ENCODE measurements at places on chromosomes 3 and 15. TPM values are rescaled to one million over a fixed set of nuclear protein-coding genes. Genes with fewer than 3 reads are reported as not detected.

Gene CPEB1
- total RNA-seq = 13.7 TPM

Gene CCDC54
- total RNA-seq = not detected

Gene SMAD6
- total RNA-seq = 31.3 TPM

Gene ZNF774
- 1.1 TPM for total RNA-seq

Gene SLC12A1
- not detected for total RNA-seq

Gene ZBBX
- total RNA-seq = under 0.01 TPM

Gene CHRFAM7A
- 0.14 TPM for total RNA-seq

Gene HTR3E
- total RNA-seq = not detected

Gene LCTL
- total RNA-seq = 0.28 TPM

Gene FOXL2
- total RNA-seq = not detected

Gene CCNL1
- 173 TPM for total RNA-seq

Gene TPRG1
- 0.43 TPM for total RNA-seq

Gene CSPG4
- total RNA-seq = 15.3 TPM

Gene CHD2
- 73.9 TPM for total RNA-seq

Gene LNP1
- 4.2 TPM for total RNA-seq

Gene TMEM207
- not detected for total RNA-seq

Gene STAB1
- total RNA-seq = 0.57 TPM

Gene CACNA2D2
- total RNA-seq = 0.09 TPM

Gene TUBGCP5
- total RNA-seq = 17.8 TPM

Gene SOX14
- total RNA-seq = not detected

Gene CALML4
- total RNA-seq = 1.1 TPM

Gene TRPM1
- total RNA-seq = not detected

Gene SLCO2A1
- total RNA-seq = under 0.01 TPM

Gene GOLGA8N
- total RNA-seq = 4.4 TPM

Gene SCN11A
- total RNA-seq = under 0.01 TPM

Gene PODXL2
- 1.00 TPM for total RNA-seq

Gene CPA3
- not detected for total RNA-seq

Gene COL6A6
- total RNA-seq = 1.2 TPM

Gene RETNLB
- total RNA-seq = not detected

Gene WNT7A
- total RNA-seq = under 0.01 TPM

Gene CPLX3
- total RNA-seq = not detected

Gene FAM219B
- 37.2 TPM for total RNA-seq

Gene CFAP20DC
- 1.6 TPM for total RNA-seq

Gene FRMD5
- 1.6 TPM for total RNA-seq

Gene UBP1
- total RNA-seq = 35.3 TPM

Gene TRAT1
- total RNA-seq = not detected

Gene CLSTN2
- 0.14 TPM for total RNA-seq

Gene KNL1
- total RNA-seq = 1.3 TPM

Gene MRPL46
- total RNA-seq = 9.8 TPM

Gene C3orf20
- 0.09 TPM for total RNA-seq

Gene C2CD4B
- total RNA-seq = not detected

Gene PPP1R14D
- total RNA-seq = not detected

Gene INSYN1
- 5.1 TPM for total RNA-seq

Gene DPPA2
- total RNA-seq = not detected

Gene GOLGA6B
- not detected for total RNA-seq

Gene WNT5A
- 4.4 TPM for total RNA-seq

Gene CHRNA3
- total RNA-seq = not detected

Gene FILIP1L
- 74.7 TPM for total RNA-seq

Gene GHRL
- total RNA-seq = not detected

Gene CLDN11
- 563 TPM for total RNA-seq

Gene NPAP1
- not detected for total RNA-seq

Gene CCR8
- not detected for total RNA-seq

Gene ADGRG7
- total RNA-seq = not detected

Gene CBLB
- 23.9 TPM for total RNA-seq

Gene TP53BP1
- total RNA-seq = 83.6 TPM

Gene GOLGA8J
- total RNA-seq = not detected

All from smooth muscle cell of bladder (primary cell).